ENCODE measurements at places on chromosomes 13 and 19.

DNA sequence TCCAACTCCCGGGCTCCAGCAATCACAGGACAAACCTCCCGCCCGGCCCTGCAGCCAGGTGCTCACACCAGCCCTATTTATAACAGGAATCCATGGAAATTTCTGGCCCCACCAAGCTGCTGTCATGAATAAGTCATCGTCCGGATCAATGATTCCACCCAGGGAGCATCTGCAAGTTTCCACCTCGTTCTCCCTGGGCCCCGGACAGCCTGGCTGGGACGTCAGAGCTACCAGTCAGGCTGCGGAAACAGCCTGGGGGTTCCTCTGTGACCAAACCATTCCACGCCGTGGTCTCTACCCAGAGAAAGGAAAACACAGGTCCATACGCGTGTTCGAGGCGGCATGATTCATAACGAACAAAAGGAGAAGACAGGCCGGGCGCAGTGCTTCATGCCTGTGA lies 20.7 kb upstream of the PTBP1 start:
- H3K4me3 ChIP-seq: no peak overlapping the region
- no peaks in the 10 kb centered on the region for H3K27me3 ChIP-seq
- no peak overlapping the region for H3K27ac ChIP-seq
- no peak for DNase-seq

DNA sequence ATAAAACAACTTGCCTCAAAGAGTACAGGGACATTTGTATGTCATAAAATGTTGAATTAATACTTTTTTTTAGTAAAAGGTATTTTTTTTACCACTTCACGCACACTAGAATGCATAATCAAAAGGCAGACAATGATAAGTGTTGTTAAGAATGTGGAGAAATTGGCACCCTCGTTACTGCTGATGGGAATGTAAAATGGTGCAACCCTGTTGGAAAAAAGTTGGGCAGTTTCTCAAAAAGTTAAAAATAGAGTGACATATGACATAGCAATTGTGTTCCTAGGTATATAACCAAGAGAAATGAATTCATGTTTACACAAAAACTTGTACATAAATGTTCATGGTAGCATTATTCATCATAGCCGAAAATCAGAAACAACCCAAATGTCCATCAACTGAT lies 109.5 kb downstream of the PIBF1 start:
- no peak for DNase-seq
- no peak overlapping the region for H3K4me3 ChIP-seq
- no peaks in the 10 kb centered on the region for H3K27me3 ChIP-seq
- H3K4me1 ChIP-seq: no peaks in the 10 kb centered on the region
- H3K36me3 ChIP-seq: peaks cover 6% of the 10 kb centered on the region
- no peak overlapping the region for H3K27ac ChIP-seq

DNA sequence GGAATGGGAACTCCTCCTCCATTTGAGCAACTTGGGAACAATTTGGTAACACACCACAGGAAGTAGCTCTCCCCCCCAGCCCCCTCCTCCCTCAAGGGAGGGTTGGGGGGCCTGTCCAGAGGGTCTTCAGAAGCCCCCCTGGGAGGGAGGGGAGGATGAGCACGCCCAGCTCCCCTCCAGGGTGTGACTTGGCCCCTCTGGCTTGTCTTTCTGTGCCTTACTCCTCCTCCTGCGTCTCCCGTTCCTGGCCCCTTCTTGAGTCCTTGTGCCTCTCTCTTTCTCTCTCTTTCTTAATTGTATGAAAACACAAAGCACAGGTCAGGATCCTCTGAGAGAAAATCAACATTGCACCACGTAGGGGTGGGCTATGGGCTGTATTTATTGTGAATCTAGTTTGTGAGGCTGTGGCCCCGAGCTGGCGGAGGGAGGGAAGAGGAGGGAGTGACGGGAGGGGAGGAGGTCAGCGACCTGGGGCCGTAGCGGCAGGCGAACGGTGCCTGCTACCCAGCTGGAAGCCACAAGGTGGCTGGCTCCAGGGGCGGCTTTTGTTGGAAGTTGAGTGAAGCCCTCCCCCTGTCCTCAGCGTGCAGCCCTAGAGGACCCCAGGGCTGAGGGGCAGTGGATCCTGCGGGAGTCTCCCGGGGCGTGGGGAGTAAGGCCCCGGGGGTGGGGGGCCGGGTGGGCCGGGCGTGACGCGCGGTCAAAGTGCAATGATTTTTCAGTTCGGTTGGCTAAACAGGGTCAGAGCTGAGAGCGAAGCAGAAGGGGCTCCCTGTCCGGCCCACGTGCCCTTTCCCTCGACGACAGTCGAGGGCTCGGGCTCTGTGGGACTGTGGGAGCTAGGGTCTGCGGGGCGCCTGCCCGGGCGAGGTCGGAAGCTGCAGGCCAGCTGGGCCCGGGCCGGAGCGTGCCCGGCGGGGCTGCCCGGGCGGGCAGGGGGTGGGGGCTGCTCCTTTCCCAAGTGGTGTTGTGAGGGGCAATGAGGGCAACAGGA lies 6.4 kb downstream of the LYL1 start:
- H3K4me1 ChIP-seq: peaks cover 32% of the 10 kb centered on the region
- no peak overlapping the region for H3K4me3 ChIP-seq
- DNase-seq: no peak
- no peak overlapping the region for H3K27ac ChIP-seq
- no peaks in the 10 kb centered on the region for H3K27me3 ChIP-seq
- H3K36me3 ChIP-seq: no peaks in the 10 kb centered on the region

GRCh38 chr19:16115301-16116039 lies 3.8 kb downstream of the RAB8A start:
- H3K27me3 ChIP-seq: no peaks in the 10 kb centered on the region
- peaks cover 10% of the 10 kb centered on the region for H3K36me3 ChIP-seq
- no peak for DNase-seq

- H3K27me3 ChIP-seq: no peaks in the 10 kb centered on the region
- peak within 1 kb of the TSS; percentile 94 for H3K27ac ChIP-seq
- peaks cover 80% of the 10 kb centered on the region for H3K4me1 ChIP-seq
Observed at GRCh38 chr19:43780706-43781525, at the start of gene KCNN4. KCNN4 (minus strand) TSS chr19:43780973; CDS start chr19:43780861, 112 bp downstream.

GRCh38 chr19:17075864-17076542 lies 426 bp downstream of the MYO9B start:
- peak overlapping the region; percentile 70 for H3K27ac ChIP-seq
- DNase-seq: no peak
- peaks cover 18% of the 10 kb centered on the region for H3K4me1 ChIP-seq
- H3K36me3 ChIP-seq: peaks cover 3% of the 10 kb centered on the region
- no peaks in the 10 kb centered on the region for H3K27me3 ChIP-seq
- H3K4me3 ChIP-seq: peak overlapping the region; percentile 91

All from HCT116 (cell line).